Stomach (tissue), 19 donors: ENCODE measurements at places on chromosomes 12 and 14.

- no peak for DNase-seq
Observed at GRCh38 chr14:68271913-68272391, 452.4 kb downstream of the RAD51B start.

- no peak for DNase-seq
Observed at GRCh38 chr12:72053604-72054003, 115.0 kb downstream of the TPH2 start.

DNA sequence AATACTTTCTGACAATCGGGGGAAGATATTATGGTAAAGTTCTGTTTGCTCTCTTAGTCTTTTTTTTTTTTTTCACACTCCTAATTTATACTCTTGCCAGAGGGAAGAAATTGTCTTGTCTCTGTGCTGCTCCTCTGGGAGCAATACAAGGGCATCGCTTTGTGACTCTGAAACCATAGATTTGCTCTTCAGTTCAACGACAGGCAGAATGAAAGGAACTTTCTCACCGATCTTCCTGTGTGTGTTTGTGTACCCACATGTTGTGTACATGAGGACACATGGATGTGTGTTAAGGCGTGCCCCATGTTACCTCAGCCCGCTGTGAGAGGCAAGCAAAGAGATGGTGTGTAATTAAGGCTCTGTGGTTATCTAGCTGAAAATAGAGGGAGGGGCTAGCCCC lies 457.6 kb downstream of the EGLN3 start:
- DNase-seq, result no peak

DNA sequence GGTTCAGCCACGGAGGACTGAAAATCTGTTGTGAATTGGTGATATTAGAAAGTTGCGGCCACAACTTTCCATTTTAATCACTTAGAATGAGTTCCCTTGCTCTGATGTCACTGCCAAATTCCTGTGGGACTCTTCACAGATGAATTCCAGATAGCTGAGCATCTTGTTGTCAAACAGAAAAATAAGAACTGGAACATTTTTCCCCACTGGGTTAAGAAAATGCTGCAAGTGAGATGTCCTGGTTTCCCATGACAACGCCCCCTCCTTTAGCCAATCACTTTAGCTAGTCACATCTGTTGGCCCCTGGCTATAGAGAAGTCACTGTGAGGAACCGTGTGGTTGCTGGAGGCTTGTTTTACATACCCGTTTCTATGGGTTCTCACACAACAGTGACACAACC lies 135.9 kb downstream of the KTN1 start:
- DNase-seq, result no peak

- peak; percentile 57 for DNase-seq
Observed at GRCh38 chr12:50637870-50638481, 125.9 kb upstream of the ATF1 start.

GRCh38 chr12:45509187-45509586 lies 220.3 kb upstream of the ARID2 start:
- DNase-seq, result no peak

- DNase-seq, result peak; percentile 21
Observed at GRCh38 chr14:57182760-57183503, 85.8 kb downstream of the EXOC5 start.

- no peak for DNase-seq
Observed at GRCh38 chr14:94345344-94346064, 22.4 kb upstream of the SERPINA6 start.

GRCh38 chr12:7339675-7340074 lies 35.8 kb downstream of the ACSM4 start:
- no peak for DNase-seq
